Activated T-helper 17 cell treated with anti-CD3 and anti-CD28 coated beads, Interleukin-2, amount 50 U/mL, for 72 hours (primary cell): ENCODE measurements at places on chromosomes 4 and X. TPM values are rescaled to one million over a fixed set of nuclear protein-coding genes. Genes with fewer than 3 reads are reported as not detected.

- ATAC-seq = peak; percentile 49
These were observed 2.6 kb upstream of the DTHD1 start for GRCh38 chr4:36278789-36279188.

DNA sequence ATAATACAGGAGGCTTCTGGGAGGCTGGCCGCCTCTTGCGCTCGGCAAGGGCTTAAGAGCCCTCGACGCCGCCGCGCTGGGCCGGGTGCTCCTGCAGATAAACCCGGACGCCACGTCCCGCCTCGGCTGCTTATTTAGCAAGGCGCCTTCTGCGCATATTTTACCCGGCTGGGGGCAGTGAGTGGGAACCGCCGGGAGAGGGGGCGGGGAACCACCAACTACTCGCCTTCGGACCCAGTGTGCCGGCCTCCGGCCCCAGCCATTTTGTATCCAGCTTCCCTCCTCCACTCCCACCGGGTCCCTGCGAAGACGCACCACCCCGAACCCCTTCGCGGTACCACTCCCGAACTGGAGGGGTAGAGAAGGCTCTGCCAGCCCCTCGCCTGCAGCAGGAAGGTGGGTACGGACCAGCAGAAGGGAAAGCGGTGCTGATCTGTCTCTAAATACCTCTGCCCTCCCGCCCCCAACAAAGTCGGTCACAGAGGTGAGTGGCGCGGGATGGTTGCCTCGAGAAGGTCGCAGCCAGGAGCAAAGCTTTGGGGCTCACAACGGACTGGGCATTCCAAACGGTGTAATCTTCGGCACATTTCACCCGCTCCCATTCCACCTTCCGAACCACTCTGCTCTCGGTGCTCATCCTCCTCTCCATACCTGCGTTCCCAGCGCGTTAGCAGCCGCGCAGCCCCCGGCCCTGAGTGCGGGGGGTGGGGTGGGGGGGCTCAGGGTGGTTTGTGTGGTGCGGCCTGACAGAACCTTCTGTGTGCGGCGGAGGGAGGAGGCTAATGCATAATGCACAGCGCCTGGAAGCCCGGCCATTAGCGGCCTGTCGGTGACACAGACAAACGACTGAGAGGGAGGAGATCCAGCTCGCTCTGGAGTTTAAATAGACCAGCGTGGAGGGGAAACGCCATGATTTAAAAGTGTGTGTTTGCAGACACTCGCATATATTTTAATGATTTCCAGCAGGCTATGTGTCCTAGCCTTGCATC is 4.9 kb upstream of the BCOR start:
- no peak for ATAC-seq

DNA sequence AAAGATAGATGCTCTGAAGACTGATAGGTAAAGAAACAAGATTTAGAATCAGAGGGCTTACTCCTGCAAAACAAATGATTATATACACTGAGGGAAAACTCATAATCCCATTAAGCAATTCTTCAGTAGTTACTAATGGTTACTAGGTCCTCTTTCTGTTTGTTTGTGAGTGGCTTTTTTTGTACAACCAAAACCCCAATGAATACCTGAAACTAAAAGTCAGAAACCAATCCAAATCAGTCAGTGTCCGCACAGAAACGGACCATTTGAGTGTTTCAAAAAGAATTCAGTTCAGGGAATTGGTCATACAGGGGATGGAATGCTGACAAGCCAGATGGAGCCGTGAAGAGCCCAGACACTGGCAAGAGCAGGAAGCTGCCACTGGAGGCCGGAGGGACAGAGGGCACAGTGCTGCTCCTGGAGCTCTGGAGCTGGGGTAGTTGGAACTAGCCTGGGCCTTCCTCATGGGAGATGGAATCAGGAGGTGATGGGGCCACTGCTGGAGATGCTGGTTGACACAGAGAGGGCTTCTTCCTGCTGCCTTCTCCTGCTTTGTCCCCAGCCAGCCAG is 31.9 kb downstream of the SETD7 start:
- ATAC-seq = no peak

GRCh38 chrX:41180194-41180908 is 95.1 kb downstream of the USP9X start:
- ATAC-seq = peak; percentile 74

DNA sequence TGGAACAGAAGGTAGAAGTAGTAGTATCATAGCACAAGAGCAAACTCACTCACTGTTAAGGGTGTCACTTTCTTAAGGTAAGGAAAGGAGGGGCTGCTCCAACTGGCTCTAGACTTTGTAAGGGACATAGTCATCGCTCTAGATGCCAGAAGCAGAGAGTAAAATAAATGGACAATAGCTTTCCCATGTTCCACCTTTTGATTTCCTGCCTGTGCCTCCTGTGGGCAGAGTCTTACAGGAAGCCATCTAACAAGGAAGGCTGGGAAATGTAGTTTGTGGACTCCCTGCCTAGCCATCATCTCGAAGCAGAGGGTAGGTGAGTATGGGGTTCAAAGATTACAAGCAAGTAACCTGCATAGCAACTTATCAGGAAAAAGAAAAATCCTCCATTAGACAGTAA is 1.7 kb upstream of the METTL14 start:
- no peak for ATAC-seq

The QRFPR gene
- not detected for total RNA-seq

The CDKL2 gene
- total RNA-seq = 2.4 TPM

The FOXO4 gene
- 39.0 TPM for total RNA-seq
